ENCODE measurements at places on chromosomes 3 and 15. TPM values are rescaled to one million over a fixed set of nuclear protein-coding genes. Genes with fewer than 3 reads are reported as not detected.

DNA sequence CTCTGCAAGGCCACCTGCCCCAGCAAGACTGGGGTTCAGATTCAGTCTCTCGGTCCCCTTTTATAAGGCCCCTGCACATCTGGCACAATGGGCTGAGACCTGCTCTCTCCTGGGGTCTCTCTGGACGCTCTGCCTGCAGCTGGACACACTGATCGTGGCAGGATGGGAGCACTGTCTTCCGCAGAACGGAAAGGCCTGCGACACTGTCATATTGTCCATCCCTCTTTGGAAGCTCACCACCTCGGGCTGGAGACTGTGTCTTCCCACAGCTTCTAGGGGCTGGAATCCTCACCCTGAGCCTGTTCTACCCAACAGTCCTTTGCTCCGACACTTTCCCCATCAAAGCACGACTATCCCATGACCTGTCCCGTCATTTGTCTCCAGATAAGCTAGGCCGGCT lies 11.5 kb upstream of the IGDCC4 start:
- DNase-seq, result no peak

GRCh38 chr3:53046171-53047170 lies 598 bp upstream of the SFMBT1 start:
- DNase-seq, result peak; percentile 76

GRCh38 chr15:101070502-101071273 lies 151.5 kb downstream of the LRRK1 start:
- no peak for DNase-seq

- DNase-seq, result no peak
These were observed 454.6 kb upstream of the UBE2E2 start for GRCh38 chr3:22748453-22749045.

- no peak for DNase-seq
These were observed 444.8 kb upstream of the GRM7 start for GRCh38 chr3:6416049-6416661.

- DNase-seq, result no peak
These were observed 45.7 kb downstream of the TCF12 start for GRCh38 chr15:56964182-56964581.

DNA sequence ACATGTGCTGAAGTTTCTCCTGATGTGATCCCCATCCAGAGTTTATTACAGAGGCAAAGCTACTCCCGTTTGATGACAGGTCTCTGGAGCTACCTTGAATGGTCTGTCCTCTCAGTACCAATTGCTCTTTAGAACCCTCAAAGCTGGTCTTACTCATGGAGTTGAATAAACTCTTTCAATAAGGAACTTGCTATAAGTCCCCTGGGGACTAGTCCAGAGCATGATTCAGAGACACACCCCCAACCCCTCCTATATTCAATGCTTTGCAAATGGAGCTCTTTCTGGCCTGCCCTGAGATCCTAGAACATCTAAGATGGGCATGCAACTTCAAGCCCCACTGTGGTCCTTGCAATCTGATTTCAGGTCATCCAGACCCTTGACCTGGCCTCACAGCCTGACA lies 23.9 kb upstream of the TPM1 start:
- DNase-seq, result no peak

DNA sequence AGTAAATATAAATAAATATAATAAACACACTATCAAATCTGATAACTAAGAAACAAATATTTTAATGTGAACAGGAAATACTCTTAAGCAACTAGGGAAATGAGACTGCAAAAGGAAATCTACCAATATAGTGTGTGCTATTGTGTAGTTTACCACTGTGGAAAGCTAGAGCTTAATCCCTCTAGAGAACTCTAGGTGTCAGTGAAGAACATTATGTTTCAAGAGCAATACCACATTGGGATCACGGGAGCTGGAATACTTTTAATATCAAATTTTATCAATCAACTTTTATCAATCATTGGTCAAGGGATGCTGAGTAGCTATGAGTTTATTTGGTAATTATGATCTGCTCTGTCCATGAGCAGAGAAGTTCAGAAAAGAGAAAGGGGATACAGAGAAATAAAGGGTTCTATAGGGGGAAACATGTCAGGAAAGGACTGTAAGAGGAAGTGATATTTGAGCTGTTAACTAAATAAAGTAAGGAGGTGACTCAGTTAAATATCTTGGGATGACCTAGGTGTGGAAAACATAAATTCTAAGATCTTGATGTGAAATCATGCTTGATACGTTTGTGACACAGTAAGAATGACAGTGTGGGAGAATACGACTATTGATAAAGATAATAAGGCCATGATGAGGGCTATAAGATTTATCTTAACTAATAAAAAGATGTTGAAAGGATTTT lies 762.2 kb upstream of the ALCAM start:
- no peak for DNase-seq

DNA sequence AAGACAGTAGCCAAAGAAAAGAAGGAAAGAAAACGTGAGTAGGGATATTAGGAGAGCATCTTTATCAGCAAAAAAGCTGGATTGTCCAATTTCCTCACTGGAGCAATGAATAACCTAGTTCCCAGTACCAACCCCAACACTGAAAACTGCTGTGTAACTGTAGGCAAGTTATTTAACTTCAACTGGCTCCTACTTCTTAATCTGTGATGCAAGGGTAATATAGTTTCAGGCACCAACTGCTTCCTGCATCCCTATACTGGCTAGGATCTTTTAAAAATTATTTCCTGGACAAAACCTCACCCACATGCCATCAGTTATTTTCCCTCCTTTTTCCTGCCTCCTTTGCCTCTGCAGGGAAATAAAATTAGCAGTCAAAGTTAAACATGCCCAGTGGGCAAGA lies 59.6 kb downstream of the ZBTB20 start:
- no peak for DNase-seq

DNA sequence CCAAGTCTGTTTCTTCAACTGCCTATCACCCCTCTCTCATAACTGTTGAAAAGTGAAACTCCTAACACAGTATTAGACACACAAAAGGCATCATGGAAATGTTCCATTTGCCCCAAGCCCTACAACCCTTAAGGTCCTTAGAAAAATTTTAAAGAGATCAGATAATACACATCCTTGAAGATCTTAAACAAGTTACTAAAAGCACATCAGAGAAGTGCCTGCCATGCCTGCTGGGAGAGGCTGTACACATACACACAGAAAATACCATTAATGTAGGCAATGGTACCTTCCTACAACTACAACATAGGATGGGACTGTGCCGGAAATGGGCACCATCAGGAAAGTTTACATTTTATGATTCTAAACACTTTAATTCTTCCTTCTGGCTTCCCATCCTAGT lies 3.3 kb downstream of the ADAM10 start:
- DNase-seq, result no peak

DNA sequence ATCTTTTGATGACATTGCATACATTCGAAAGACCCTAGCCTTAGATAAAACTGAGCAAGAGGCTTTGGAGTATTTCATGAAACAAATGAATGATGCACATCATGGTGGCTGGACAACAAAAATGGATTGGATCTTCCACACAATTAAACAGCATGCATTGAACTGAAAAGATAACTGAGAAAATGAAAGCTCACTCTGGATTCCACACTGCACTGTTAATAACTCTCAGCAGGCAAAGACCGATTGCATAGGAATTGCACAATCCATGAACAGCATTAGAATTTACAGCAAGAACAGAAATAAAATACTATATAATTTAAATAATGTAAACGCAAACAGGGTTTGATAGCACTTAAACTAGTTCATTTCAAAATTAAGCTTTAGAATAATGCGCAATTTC lies 16.7 kb downstream of the KCNMB3 start:
- no peak for DNase-seq

DNA sequence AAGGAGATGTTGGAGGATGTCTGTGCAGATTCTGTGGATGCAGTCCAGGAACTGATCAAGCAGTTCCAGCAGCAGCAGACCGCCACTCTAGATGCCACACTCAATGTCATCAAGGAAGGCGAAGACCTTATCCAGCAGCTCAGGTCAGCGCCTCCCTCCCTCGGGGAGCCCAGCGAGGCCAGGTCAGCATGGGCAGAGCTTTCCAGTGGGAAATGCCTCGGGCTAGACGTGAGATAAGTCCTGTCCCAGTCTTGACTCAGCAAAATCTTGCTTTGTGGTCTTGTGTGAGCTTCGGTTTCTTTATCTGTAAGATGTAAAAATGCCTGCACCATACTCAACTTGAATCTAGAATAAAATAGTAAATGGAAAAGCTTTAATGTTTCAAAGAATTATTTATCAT lies 335.1 kb upstream of the UMPS start:
- DNase-seq, result no peak

SLC28A2 gene
- 2.5 TPM for total RNA-seq

ASB7 gene
- 35.5 TPM for total RNA-seq

SST gene
- 14.2 TPM for total RNA-seq

GP5 gene
- not detected for total RNA-seq

MYO5C gene
- total RNA-seq, result 151 TPM

NANOGP8 gene
- 0.96 TPM for total RNA-seq

PDE12 gene
- 34.8 TPM for total RNA-seq

ZPLD1 gene
- not detected for total RNA-seq

CLDN16 gene
- not detected for total RNA-seq

FETUB gene
- total RNA-seq, result not detected

IMP3 gene
- 118 TPM for total RNA-seq

ZNF662 gene
- total RNA-seq, result 5.2 TPM

RBMS3 gene
- total RNA-seq, result 18.7 TPM

PLSCR4 gene
- 19.7 TPM for total RNA-seq

FOXB1 gene
- not detected for total RNA-seq

All from transverse colon (tissue), 4 donors.